Ecto neural progenitor cell (in vitro differentiated cells): ENCODE measurements at places on chromosomes 4 and X.

GRCh38 chr4:81351654-81352445 lies 119.9 kb downstream of the RASGEF1B start:
- peak; percentile 72 for DNase-seq

- no peak for DNase-seq
Measured at GRCh38 chrX:120486786-120487185, 17.7 kb upstream of the LAMP2 start.

DNA sequence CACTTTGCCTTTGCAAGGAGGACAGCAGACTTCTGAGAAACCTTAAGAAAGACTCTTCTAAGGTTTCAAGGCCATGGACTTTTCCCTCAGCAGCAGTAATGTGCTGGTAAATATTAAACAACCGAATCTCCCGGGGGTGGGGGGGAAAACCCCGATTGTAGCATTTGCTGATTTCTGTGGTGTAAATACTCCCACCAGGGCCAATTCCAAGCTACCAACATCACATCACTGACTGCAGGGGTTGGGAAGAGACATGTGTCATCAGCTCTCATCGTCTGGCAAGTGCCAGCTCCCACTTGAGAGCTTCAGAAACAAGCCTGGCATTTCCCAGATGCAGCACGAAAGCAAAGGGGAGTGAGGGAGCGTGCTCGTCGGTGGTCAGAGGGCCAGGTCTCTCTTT lies 101.2 kb downstream of the BCOR start:
- DNase-seq: no peak

DNA sequence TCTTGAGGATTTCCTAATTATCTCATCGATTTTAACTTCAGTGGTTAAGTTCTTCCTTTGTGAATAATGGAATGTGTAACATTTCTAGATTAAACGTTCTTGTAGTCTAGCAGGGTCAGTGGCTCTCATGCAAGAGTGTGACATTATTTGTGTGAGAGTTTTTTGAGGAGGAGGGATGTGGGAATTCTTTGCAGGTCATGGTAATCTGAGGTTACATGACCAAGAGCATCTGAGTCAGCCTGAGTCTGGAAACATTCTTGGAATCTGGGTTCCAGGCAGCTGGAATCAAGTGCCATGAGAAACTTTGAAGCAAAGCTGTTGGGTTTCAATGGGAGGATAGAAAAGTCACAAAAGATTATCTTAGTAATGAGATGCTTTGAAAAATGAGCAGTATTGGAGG lies 49.5 kb downstream of the GK start:
- DNase-seq: no peak

GRCh38 chrX:150694738-150695410 lies 1.7 kb downstream of the MTMR1 start:
- no peak for DNase-seq

DNA sequence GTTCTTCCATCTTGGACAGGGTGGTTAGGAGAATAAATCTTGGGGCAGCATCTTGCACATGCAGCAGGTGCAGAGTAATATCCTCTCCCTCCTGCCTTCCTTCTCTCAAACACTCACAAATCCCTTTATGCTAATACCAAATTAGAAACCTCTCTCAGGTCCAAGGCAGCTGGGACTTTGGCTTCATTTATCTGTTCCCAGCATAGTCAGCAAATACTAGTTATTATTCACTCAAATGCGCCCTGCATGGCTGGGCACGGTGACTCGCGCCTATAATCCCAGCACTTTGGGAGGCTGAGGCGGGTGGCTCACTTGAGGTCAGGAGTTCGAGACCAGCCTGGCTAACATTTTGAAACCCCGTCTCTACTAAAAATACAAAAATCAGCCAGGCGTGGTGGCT lies 156.0 kb upstream of the GALNT7 start:
- no peak for DNase-seq

GRCh38 chrX:38154818-38155217 lies 65.9 kb downstream of the SRPX start:
- no peak for DNase-seq

DNA sequence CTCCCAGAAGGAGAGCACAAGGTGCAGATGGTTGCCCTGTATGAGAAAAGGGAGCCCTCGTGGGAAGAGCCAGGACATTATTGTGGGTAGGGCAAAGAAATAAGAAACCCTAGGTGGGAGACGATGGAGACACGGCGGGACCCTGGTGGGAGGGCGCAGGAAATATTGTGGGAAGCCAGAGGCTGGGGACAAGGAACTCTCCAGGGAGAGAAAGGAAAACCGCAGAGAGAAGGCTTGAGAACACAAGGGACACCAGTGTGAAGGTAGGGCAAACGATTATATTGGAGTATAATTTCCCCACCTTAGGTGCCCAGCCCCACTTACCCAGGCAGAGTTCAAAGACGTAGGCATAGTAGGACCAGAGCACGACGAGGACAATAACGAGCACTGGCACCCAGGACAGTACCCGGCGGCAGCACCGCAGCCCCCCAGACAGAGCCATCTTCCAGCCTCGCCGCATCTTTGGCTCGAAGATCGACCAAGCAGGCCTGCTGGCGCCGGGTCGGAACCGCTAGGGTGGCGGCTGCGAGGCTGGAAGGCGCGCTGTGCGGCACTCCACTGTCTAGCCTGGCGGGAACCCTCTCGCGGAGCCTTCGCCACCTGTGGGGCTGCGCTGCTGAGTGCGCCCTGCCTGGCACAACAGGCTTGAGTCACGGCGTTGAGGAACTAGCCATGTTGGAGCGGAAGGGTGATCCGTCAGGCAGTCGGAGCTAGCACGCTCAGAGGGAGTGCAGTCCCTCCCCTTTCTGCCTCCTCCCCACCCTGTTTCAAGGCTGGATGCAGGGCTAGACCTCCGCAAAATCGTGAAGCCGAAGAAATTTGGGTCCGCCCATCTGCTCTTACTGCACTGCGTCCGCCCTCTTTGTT lies at the start of gene ZDHHC15:
TSS of gene ZDHHC15 (minus strand) at position 473 of the 867 bp plus-strand sequence. CDS start at position 460, 13 bp downstream.
- DNase-seq: peak; percentile 59

DNA sequence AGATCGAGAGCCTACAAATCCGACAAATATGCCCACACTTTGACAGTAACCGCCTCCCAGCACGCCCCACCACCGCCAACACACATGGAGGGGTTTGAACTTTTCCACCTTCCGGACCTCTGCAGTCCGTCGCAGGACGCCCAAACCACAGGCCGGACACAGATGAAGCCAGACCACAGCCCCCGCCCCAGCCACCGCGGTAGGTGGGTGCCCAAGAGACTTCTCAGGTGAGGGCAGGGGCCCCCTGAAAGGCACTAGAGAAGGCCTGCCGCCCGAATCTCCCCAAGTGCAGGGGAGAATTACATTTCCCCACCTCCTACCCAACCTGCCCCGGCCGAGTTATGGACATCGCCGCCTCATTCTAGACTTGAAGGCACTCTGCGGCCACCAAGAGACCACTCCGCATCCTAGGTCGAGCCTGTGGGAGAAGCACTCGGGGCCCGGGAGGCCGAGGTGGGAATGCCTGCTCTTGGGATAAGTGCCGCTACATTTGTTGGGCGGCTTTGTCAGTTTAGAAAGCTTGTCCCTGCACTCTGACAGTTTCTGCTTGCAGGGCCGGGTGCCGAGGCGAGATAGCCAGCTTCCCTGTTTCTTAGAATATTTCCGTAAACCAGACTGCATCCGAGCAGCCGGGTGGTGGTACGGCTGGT lies 21.5 kb downstream of the HAND2 start:
- DNase-seq: peak; percentile 58

DNA sequence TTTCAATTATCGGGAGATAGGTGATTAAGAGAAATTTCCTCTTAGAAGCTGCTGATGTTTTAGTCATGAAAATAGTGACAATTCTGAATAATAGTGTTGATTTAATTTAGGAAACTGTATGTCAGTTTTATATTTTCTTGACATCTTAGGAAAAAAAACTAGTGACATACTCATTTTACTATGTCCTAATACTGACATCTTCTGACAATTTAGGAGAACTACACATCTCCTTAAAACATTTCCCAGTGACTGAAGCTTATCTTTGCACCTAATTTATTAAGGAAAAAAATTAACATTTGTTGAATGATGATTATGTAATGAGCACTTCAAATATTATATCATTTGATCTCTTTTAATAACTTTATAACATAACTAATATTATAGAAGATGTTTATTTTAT lies 42.0 kb upstream of the RBMXL3 start:
- DNase-seq: no peak

- DNase-seq: no peak
Measured at GRCh38 chr4:123244137-123244536, 152.5 kb upstream of the SPRY1 start.

GRCh38 chrX:15167826-15168225 lies 102.1 kb downstream of the ASB9 start:
- no peak for DNase-seq

GRCh38 chrX:154024271-154024670 lies 4.6 kb upstream of the IRAK1 start:
- no peak for DNase-seq

- no peak for DNase-seq
Measured at GRCh38 chr4:62644372-62644771, 1444.2 kb downstream of the ADGRL3 start.

- DNase-seq: no peak
Measured at GRCh38 chr4:68865188-68865638, 49.4 kb downstream of the UGT2B10 start.

GRCh38 chr4:81490403-81491160 lies 18.9 kb upstream of the RASGEF1B start:
- DNase-seq: no peak

DNA sequence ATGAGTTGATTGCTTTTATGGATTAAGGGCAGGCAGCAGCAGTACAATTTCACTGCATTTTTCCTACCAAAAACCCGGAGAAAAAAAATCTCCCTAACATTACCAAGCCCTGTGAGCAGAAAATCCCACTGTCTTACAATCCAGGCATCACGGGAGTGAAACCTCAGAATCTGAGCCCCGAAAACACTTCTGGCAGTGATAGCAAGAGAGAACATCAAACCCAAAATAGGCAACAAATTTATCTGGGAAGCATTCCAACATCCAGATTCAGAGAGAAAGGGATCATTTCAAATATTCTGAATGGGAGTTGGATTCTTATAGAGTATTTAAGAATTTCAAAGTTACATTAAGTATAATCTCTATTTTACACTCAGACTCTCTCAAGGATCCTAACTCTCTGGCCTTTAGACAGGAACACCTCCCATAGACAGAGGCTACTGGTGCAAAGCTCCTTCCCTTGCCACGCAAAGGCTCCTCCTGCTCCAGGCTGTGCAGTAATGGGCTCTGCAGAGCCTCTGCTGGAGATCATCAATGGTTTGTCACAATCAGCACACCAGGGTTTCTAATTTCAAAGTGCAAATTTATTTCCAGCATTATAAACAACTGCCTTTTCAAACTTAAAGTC lies 256.9 kb downstream of the PARM1 start:
- DNase-seq: no peak

DNA sequence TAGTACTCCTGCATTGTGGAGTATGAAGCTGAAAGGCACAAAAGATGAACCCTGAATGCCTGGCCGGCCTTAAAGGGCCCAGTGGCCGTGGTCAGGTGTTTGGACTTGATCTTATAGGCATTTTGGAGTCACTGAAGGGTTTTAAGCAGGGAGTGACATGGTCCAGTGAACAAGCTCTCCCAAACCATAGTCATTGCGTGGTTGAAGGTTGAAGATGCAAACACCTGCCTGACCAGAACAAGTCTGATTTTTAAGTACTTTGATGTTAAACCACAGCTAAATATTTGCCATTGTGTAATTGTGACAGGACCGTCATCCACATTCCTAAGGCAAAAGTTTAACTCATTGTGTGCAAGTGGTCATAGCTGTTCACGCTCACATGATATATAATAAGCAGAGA lies 3.3 kb downstream of the STK32B start:
- no peak for DNase-seq

DNA sequence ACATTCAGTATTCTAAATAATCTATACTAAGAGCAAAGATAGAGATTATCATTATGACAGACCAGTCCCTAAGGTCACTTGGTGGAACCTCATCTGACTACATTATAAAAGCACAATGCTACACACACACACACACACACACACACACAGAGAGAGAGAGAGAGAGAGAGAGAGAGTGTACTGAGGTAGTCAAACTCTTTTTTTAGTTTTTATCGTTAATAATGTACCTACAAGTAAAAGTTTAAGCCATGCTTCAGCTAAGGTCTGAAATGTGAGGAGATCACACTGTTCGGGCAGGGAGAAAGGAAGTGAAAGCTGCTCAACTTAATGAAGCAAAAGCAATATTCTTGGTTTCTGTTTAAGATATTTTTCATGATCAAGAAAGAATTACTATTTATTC lies 75.8 kb upstream of the CCDC160 start:
- no peak for DNase-seq

DNA sequence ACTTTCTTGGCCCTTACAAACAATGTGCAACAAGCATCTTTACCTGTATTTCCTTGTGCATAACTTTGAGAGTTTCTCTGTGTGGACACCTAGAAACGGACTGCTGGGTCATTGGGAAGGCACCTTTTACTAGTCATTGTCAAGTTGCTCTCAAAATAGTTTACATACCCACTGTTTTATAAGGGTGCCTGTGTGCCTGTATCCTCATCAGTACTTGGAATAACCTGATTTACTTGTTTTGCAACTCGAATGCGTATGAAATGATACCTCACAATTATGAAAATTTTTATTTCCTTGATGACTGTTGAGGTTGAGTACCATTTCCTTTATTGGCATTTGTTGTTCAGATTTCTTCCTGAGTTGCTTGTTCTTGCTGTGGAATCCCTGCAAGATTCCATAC lies 150.8 kb downstream of the STIM2 start:
- no peak for DNase-seq

DNA sequence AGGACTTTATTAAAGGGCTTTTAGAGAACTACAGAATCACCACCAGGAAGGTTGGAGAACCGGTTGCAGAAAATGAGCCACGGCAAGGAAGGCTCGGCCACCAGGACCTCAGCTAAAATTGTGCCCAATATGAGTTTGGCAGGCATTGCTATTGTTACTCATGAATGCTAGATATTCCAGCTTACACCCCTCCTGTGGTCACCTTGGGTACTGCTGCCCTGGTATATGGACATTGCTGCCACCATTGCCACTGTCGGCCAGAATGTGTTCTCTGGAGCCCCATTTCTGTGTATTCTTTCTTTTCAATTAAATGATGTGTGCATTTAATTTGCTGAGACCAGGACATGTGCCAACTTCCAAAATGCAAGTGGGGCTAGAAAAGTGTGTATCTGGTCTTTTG lies 626.7 kb upstream of the BOD1L1 start:
- DNase-seq: peak; percentile 49

DNA sequence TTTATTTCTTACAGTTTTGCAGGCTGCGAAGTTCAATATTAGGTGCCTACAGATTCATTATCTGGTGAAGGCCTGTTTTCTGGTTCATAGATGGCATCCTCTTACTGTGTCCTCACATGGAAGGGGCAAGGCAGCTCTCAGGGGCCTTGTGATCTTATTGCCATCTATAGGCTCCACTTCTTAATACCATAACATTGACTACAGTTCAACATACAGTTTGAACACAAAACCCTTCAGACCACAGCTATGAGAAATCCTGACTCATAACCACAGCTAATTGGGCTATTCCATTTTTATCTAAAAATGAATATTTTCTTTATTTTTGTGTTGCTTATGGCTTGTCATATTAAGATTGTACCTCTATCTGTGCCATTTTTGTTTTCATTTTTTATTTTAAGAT lies 72.3 kb downstream of the STAG2 start:
- DNase-seq: no peak
